ENCODE measurements at places on chromosomes 2 and 18. TPM values are rescaled to one million over a fixed set of nuclear protein-coding genes. Genes with fewer than 3 reads are reported as not detected.

PREB gene
- total RNA-seq: 53.0 TPM

DNA sequence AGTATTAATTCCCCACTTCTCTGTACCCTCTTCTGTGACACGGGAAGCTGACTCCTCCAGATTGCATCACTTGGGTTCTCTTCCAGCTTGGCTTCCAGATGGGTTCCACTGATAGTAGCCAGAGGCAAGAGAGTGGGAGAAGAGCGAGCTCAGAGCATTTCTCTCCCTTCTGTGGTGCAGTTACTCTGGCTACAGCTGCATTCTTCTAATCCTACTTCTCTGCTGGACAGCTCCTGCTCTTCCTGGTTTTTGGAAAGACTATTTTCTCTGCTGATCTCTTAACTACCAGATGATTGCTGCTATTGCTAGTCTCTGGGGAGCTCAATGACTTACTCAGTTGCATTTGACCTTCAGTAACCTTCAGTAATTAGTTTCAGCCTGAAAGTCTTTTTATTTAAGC is 187.5 kb upstream of the MAP2 start:
- DNase-seq: peak; percentile 3

DSG1 gene
- total RNA-seq: not detected

DNA sequence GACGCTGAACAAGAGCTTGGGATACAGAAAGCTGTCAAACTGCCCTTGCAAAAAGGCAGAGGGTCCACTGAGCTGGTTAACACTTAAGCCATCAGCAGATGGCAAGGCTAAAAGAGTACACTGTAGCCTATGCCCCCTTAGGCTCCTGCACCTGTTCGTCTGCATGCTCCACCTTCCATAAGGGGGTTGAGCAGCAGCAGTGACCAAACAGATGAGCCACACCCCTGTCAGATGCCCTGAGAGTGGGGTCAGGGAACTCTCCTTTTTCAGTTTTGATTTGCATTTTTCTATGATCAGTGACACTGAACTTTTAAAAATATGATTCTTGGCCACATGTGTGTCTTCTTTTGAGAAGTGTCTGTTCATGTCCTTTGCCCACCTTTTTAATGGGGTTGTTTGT is 402.5 kb upstream of the FAM98A start:
- DNase-seq: no peak

COLEC11 gene
- not detected for total RNA-seq

DNA sequence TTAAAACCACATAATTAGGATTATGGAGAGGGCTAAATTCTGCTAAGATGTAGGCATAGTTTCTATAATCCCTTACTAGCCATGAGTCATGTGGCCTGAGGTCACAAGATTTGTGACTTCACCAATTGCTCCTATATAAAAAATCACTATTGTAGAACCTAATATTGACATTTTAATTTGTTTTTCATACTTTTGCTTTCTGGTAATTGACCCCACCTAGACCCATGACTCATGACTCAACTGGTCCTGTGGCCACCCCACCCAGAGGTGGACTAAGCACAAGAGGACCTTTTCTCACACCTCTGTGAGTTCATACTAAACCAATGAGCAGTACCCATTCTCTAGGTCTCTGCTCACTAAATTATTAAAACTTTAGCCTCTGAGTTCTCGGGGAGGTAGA is 1567.5 kb upstream of the LRRTM1 start:
- peak; percentile 58 for DNase-seq

GRCh38 chr2:241857572-241858121 is 1.0 kb downstream of the PDCD1 start:
- DNase-seq: no peak

Data from renal cortical epithelial cell (primary cell).